ENCODE measurements at places on chromosomes 6 and 20.

- DNase-seq: no peak
Measured at GRCh38 chr6:89260310-89260709, 43.2 kb upstream of the GABRR1 start.

DNA sequence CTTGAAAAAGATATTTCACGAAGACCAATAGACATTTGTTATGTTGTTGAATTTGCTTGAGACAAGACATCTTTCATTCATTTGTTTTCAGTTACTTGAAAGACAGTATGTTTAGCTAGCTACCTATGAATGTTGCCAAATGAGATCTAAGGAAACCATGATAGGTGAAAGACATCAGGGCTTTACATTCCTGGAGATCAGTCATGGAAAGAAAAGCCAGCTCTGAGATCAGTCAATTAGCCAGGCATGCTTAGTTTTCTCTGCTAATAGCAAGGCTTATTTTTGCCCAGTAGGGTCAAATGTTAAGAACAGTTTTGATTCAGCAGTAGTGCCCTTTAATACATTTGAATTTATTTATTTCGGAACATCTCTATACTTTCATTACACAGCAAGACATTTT is 116.5 kb upstream of the EDN1 start:
- no peak for DNase-seq

DNA sequence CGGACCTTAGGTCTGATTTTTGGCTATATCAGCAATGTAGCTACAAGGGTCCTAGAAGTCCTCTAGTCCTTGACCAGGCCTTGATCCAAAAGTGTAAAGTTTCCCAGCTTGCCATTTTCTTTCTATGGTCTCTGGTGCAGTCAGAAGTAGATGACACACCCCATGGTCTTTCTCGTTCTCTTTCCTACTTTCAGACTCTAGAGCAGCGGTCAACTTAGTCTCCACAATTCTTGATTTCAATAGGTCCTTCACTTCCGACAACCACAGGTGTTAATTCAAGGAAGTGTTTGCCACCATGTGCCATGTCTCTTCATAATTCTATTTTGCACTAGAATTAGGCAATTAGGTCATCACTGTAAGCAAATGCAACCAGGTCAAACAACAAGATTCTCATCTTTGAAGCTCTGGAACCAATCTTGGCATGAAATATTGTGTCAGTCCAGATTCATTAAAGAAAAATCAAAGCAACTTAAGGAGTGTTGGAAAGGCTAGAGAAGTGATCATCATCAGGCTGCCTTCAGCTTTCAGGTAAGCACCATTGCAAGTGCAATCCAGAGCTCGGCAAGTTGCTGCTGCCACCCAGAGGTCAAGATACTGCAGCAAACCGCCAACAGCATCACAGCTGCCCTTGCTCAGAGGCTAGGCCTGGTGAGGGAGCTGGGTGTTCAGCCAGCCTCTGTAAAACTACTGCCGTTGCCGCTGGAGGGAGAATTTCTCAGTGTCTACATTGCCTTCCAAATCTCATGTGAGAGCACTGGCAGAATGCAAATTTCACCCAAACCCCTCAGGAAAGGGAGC is 5.6 kb upstream of the SYNE1 start:
- no peak for DNase-seq

- no peak for DNase-seq
Measured at GRCh38 chr20:11395581-11395980, 522.1 kb upstream of the BTBD3 start.

Data from NCI-H446 (cell line).